Activated B cell treated with CpG ODN at 0.5 μM for 24 hours (primary cell): ENCODE measurements at places on chromosomes 2 and 18. TPM values are rescaled to one million over a fixed set of nuclear protein-coding genes. Genes with fewer than 3 reads are reported as not detected.

The HRH4 gene
- not detected in 2 replicates for total RNA-seq

The PCARE gene
- total RNA-seq, result not detected in 2 replicates

The NEU2 gene
- not detected in 2 replicates for total RNA-seq

The TRABD2A gene
- total RNA-seq, result 3.4 and 4.5 TPM in 2 replicates

The G6PC2 gene
- total RNA-seq, result not detected in 2 replicates

The VIL1 gene
- total RNA-seq, result 0.07 TPM in 1 of 2 replicates, not detected in the other

The DSG2 gene
- not detected in 2 replicates for total RNA-seq

The ARL4C gene
- 20.9 TPM in 2 replicates for total RNA-seq

The C2orf72 gene
- not detected in 2 replicates for total RNA-seq

The SRSF7 gene
- 247 and 254 TPM in 2 replicates for total RNA-seq

The LINC00305 gene
- total RNA-seq, result not detected in 2 replicates

The VWC2L gene
- total RNA-seq, result not detected in 2 replicates

The FSIP2 gene
- 0.07 and 0.24 TPM in 2 replicates for total RNA-seq
